ENCODE measurements at places on chromosomes 7 and 10. TPM values are rescaled to one million over a fixed set of nuclear protein-coding genes. Genes with fewer than 3 reads are reported as not detected.

The HSPA12A gene
- 9.1 TPM for polyA plus RNA-seq

DNA sequence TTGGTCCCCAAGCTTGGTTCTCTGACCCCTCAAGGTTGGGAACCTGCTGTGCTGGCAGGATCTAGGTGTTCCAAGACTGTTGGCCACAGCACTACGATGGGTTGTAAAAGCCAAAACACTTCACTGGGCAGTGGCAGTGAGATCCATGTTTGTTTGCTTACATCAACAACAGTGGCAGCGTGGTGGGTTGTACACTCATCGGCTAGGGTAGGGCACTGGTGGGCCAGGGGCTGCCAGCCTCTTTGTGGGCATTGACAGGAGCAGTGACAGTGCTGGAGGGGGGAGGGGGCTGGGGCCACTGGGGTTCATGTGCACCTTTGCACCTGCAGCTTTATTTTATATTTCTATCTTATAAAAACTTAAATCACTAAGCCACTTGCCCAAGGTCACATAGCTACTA lies 126.7 kb upstream of the ZWINT start:
- no peak for DNase-seq

The TMEM229A gene
- polyA plus RNA-seq: 0.73 TPM

The GTF2IRD1 gene
- polyA plus RNA-seq: 22.7 TPM

The LIPJ gene
- not detected for polyA plus RNA-seq

The ACTA2 gene
- 6,755 TPM for polyA plus RNA-seq

The LRRC4 gene
- 0.98 TPM for polyA plus RNA-seq

The TWNK gene
- 7.9 TPM for polyA plus RNA-seq

GRCh38 chr10:30583778-30584415 lies 45.7 kb downstream of the LYZL2 start:
- peak; percentile 51 for DNase-seq

The OR2A1 gene
- polyA plus RNA-seq: 0.23 TPM

- no peak for DNase-seq
These were observed 914 bp downstream of the SDHAF3 start for GRCh38 chr7:97118306-97118917.

DNA sequence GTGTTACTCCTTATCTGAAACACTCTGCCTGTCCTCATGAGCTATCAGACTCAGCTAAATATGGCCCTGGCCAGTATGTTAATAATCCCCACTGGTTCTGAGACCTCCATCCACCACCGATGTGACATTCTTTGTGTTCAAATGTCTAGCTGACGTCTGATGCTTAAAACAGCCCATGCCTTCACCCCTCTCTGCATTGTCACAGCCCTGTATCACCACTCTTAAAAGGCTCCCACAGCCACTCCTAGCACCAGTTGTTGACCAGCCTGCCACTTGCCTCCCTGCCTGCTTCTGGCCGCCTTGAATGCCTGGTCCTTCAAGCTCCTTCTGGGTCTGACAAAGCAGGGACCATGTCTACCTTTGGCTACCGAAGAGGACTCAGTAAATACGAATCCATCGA lies at the start of gene LMOD2:
Gene LMOD2 (plus strand): TSS at position 253 of the 400 bp plus-strand sequence. CDS start 98 bp downstream, at position 351.
- DNase-seq: no peak

DNA sequence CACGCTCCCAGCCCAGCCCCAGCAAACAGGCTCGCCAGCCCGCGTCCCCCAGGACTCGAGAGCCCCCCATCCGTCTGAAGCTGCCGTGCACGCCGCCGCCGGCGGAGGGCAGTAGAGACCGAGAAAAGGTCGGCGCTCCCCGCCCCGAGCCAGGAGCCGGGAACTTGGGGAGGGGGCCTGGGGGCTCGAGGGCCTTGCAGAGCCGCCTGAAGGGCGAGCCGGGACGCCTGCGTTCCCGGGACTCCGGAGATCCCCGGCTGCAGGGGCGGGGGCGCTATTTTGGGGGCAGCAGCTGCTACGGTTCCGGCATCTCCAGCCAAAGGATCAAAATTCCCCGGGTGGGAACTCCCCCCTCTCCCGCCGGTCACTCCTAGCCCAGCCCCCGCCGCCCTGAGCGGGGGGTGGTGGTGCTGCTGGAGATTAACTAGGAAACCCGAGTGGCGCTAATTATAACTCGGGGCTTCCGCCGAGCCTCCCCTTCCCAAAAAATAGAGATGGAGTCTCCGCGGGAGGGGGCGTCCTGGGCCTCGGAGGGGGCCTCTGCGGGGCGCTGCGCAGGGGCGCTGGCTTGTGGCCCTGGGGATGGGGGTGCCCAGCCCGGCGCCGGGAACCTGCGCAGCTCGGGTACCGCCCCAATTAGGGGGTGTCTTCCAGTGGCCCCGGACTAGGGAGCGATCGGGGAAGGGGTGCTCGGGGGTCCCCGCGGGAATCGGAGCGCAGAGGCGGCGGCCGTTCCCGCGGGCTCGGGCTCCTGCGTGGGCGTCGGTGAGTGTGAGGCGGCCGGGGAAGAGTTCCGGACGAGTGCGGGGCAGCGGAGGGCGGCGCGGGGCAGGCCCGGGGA lies 608 bp downstream of the ACHE start:
- no peak for DNase-seq

- DNase-seq: no peak
These were observed 73.4 kb upstream of the INSIG1 start for GRCh38 chr7:155224116-155224811.

GRCh38 chr10:118518095-118518494 lies 77.4 kb downstream of the PRLHR start:
- DNase-seq: no peak

DNA sequence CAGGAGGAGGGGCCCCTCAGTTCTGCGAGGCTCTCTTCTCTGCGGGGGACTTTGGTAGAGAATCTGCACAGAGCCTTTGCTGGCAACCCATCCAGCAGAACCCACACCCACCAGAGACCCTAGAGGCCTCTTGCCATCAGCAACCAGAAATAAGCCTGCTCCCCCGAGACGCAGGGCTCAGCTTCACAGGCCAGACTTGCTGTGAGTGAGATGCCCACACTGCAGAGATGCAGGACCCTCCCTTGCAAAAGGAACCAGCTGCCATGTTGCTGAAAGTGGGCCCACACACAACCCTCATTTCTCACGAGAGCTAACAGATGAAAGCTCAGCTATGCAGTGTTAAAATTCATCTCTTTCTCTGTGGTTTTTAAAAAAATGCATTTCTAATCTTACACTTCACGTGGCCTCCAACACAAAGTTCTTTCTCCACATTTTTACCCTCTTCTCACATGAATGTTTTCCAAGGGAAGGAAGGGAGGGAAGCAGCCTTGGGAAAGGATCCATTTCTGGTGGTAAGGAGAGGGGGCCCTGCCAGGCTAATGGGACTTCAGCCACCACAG lies 171.6 kb downstream of the CCDC3 start:
- no peak for DNase-seq

DNA sequence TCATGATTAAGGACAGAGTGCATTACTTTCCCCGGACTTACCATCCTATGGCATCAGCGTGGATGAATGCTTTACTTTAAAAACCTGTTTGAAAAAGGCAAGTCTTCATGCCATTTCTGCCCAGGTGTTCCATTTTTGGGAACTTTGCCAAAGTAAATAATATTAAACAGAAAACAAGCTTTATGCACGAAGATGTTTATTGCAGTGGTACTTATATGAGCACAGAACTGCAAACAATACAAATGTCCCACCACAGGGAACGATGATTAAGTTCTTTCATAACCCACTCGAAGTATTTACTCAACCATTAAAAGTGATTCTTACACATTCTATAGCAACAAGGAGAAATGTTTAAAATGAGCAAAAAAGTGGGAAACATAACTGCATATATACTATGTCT lies 109.7 kb upstream of the GDF10 start:
- DNase-seq: no peak

GRCh38 chr7:128385988-128386925 lies 23.5 kb downstream of the IMPDH1 start:
- DNase-seq: no peak

The NAT16 gene
- polyA plus RNA-seq: not detected

DNA sequence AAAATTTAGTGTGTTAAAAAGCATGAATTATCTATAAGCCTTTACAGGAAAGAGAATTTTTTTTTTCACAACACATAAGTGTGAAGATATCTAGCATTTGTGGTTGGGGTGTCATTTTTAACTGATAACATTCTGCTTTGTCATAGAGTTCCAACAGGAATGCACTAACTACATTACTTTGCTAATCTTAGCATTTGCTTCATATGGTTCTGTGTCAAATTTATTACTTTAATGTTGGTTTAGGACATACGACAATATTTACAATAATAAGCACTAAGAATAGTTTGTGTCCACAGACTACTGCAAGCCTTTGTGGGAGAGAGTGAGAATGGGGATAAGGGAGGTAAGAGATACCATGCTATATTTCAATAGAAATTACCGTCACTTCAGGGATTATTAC lies 40.6 kb upstream of the MAGI2 start:
- no peak for DNase-seq

GRCh38 chr10:3811291-3811870 lies 26.4 kb upstream of the KLF6 start:
- DNase-seq: no peak

The FEZF1 gene
- not detected for polyA plus RNA-seq

The UTF1 gene
- polyA plus RNA-seq: not detected

GRCh38 chr10:17412323-17412722 lies 42.1 kb downstream of the ST8SIA6 start:
- no peak for DNase-seq

- DNase-seq: no peak
These were observed 4.4 kb upstream of the PPP2R2D start for GRCh38 chr10:131896403-131896802.

Measured in urinary bladder (tissue), 4 donors.